ENCODE measurements at places on chromosomes 2 and 18.

- peak; percentile 48 for DNase-seq
Observed at GRCh38 chr2:234483568-234484251, 13.2 kb downstream of the ARL4C start.

DNA sequence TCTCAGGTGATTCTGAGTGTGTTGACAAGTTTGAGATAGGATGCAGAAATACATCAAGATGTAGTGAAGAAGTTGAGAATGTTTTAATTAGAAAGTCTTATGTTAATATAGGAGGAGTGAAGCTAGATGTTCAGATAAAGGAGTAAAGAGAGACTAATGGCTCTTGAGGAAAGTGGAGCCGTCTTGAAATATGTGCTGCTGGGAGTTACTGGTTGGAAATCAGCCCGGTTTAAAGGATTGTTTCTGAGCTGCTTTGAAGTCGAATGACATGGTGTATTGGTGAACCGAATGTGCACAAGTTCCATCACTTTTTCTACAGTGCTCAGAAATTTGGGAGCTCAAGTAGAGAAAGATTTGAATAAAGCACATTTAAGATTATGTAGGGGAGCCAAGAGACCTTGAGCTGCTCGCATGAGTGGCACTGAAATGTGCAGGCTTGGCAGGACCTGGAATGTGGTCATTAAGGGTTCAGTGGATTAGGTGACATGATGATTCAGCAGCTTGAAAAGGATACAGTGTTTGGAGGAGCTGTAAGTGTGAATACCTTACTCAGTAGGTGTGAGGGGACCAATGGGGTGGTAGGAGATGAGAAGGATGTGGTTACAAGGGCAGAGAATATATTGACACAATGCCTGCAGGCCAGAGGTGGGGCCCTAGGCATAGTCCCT lies 68.6 kb downstream of the CAB39 start:
- DNase-seq: no peak

GRCh38 chr2:130852521-130853115 lies 15.9 kb downstream of the ARHGEF4 start:
- DNase-seq: no peak

GRCh38 chr2:97769308-97769707 lies 55.9 kb downstream of the ZAP70 start:
- no peak for DNase-seq

- DNase-seq: no peak
Observed at GRCh38 chr2:175478096-175478768, 296.7 kb upstream of the ATP5MC3 start.

- no peak for DNase-seq
Observed at GRCh38 chr2:58137221-58137620, 90.6 kb downstream of the VRK2 start.

DNA sequence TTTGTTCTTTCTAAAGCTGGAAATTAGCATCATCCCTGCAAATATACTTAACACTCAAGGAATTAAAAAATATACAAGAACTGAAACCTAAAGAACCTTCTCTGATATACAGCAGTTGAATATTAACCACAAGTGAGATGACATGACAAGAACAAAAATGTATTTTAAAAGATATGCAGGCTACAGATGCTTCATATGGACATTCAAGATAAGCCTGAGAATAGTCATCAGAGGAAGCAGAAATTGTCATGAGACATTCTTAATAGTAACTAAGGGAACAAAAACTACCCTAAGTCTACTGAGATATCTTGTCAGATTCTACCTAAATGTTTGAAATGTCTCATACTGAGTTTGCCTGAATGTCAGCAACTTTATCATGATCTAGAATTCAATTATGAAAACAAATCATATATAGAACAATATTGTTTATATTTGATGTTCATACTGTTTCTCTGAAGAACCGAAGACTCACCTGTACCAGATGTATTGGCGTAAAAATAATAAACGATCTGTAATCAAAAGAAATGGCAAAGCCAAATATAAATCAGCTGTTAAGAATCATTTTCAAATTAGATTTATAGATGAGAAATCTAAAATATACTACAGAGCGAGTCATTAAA lies 4.7 kb downstream of the NBAS start:
- no peak for DNase-seq

GRCh38 chr2:149409506-149409905 lies 79.1 kb downstream of the LYPD6 start:
- DNase-seq: no peak

DNA sequence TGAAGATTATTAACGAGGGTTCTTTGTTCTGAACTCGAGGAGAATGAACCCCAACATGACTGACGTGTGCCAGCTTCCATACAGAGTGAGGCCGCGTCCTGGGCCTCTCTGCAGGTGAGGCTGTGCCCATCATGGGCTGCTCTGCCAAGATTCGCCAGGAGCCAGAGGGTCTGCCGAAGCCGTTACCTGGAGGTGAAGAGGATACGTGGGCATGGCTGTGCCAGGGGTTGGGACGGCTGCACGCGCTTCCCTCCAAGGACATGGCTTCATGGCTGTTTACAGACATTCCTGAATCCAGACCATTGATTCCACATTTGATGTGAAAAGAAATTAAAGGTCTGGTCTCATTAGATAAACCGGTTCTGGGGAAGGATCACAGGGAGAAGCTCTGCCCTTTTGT lies 211.4 kb upstream of the SALL3 start:
- no peak for DNase-seq

DNA sequence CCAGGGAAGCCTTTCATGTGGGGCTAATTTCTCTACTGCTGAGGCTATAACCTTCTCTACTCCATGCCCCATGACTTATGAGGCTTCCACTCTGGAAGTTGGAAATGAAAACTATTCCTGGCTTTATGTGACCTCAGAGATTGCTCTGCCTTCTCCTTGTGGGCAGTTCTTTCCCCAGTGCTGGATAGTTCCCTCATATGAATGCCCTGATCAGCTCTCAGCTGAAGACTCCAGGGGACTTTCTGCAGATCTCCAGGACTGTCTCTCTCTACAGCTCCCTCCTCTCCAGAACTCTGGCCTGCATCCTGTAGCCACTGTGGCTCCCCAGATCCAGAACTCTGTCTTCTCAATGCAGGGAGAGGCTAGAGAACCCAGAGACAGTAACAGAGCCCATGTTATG lies 235.1 kb downstream of the SEPTIN10 start:
- DNase-seq: no peak

GRCh38 chr18:22031611-22032010 lies 137.8 kb upstream of the GATA6 start:
- DNase-seq: no peak

GRCh38 chr2:11835403-11835802 lies 89.0 kb downstream of the LPIN1 start:
- DNase-seq: no peak

DNA sequence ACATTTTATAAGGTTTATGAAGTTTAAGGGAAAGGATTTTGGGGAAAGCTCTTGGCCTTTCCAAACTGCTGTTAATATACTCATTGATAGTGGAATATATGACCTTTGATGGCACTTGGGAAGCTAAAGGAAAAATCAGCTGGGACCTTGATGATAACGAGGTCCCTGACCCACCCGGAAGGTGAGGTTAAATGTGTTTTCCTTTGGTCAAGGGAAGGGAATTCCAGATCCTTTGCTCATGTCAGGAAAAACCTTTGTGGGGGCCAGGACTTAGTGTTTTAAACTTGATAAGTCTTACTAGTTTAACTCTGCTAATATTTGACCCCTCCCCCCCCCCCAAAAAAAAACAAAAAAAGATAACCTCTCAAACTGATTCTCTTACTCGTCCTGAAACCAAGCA lies 50.7 kb downstream of the CRIM1 start:
- DNase-seq: no peak

DNA sequence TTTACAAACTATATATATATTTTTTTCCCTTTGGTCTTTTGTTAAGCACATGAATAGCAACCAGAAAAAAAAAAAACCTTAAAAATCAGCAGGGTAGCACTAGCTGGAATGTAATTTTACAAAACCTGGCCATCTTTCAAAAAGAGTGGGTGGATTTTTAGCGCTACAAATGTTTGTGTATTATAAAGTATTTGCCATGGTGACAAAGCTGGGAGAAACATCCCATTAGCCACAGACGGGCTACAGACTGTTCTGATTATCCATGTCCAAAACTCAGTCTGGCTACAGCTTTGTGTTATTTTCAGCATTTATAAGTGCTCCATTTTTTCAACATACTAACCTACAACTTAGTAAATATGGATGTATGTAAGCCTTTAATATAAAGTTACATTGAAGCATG lies 249.5 kb upstream of the TANK start:
- no peak for DNase-seq

- DNase-seq: no peak
Observed at GRCh38 chr2:241904791-241905710, 35.5 kb downstream of the RTP5 start.

DNA sequence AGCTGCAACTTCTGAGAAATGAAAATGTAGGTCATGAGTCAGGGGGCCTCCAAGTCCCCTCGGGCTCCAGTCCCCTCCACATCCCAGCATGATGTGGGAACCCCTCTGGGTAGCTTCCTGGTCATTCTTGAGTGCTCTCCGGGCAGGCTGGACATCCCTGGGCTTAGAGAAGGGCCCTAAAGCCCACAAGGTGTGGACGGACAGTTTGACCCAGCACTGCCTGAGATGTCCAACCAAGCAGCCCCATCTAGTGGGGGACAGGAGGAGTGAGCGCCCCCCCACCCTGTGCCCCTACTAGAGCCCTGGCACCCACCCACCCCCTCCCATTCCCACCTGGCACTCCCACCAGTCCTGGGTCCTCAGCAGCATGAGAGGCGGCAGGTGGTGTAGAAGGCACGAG lies 46.0 kb downstream of the CYP27C1 start:
- DNase-seq: no peak

DNA sequence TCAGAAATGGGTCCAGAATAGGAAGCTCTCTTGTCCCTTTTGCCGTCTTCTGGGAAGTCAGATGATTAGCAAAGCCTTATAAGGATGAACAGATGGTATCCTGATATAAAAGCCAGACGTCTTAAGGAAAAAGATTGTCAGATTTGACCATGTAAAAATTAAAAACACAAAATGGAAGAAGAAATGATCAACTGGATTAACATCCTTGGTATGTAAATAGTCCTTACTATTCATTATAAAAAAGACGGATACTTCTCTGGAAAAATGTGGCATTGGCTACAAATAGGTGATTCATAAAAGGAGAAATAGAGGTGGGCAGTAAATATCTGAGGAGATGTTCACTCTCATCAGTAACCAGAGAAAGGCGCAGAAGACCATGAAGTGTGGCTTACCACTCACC lies 33.7 kb upstream of the SCLY start:
- no peak for DNase-seq

- no peak for DNase-seq
Observed at GRCh38 chr2:73708527-73708926, 28.6 kb downstream of the TPRKB start.

DNA sequence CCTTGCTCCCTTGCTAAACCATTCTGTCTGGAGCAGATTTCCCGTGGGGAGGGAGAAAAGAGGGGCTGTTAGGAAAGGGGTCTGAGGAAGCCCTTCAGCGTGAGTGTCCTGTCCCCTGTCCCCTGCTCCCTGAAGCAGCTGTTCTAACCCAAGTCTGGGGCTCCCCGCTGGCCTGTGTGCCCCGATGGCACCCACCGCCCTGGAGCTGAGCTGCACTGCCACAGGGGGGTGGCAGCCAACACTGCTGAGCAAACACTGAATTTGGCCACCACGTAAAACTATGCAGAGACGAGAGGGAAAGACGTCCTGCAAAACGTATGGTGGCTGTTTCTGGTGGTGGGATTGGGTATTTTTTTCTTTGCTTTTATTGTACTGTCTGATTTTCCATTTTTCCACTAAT lies 17.9 kb downstream of the KCNG2 start:
- no peak for DNase-seq

- no peak for DNase-seq
Observed at GRCh38 chr2:204483608-204484081, 61.6 kb upstream of the PARD3B start.

- no peak for DNase-seq
Observed at GRCh38 chr2:15984368-15985255, 44.3 kb downstream of the MYCN start.

GRCh38 chr2:177727577-177728398 lies 335.2 kb downstream of the AGPS start:
- no peak for DNase-seq

- no peak for DNase-seq
Observed at GRCh38 chr2:222391743-222392285, 32.5 kb upstream of the SGPP2 start.

GRCh38 chr2:205297368-205297767 lies 384.9 kb upstream of the NRP2 start:
- DNase-seq: no peak

GRCh38 chr2:19810637-19811036 lies 91.1 kb downstream of the TTC32 start:
- no peak for DNase-seq

GRCh38 chr2:4134551-4135550 lies 431.5 kb downstream of the DCDC2C start:
- no peak for DNase-seq

GRCh38 chr2:94986392-94986963 lies 39.0 kb upstream of the MAL start:
- DNase-seq: no peak

DNA sequence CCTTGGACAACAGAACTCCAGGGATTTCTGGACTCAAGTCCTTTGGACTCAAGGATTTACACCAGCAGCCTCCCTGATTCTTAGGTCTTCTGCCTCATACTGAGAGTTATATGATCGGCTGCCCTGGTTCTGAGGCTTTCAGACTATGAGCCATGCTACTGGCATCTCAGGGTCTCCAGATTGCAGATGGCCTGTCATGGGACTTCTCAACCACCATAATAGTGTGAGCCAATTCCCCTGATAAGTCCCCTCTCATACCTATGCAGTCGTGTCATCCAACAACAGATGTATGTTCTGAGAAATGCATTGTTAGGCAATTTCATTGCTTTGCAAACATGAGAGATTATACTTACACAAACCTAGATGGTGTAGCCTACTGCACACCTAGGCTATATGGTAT lies 61.4 kb upstream of the MSTN start:
- DNase-seq: no peak

- no peak for DNase-seq
Observed at GRCh38 chr18:23662309-23663263, at the start of gene ANKRD29. Gene ANKRD29, minus strand, starts transcription at chr18:23662911. Its CDS starts 181 bp downstream, at chr18:23662730.

DNA sequence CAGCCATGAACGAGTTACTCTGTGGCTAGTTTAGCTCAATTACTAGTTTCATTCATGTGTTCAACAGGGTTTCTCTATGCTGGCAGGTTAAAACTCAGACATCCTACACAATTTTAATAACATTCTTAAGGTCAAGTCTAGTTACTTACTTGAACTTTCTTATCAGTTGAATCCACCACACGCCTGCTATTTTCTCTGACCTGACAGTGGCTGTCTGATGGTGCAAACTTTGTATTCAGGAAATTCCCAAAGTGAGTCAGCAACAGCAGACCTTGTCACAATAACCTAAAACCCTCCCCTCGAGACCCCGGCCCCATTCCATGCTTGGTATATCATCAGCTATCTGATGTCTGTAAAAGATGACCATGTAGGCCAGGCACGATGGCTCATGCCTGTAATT lies 20.8 kb upstream of the CIDEA start:
- no peak for DNase-seq

Measured in stimulated activated CD4-positive, alpha-beta T cell treated with anti-CD3 and anti-CD28 coated beads, Interleukin-1b, Interleukin-23, amount 100 ng/mL, for 1 hour (primary cell).